Neural progenitor cell (in vitro differentiated cells): ENCODE measurements at places on chromosomes 1 and 21. TPM values are rescaled to one million over a fixed set of nuclear protein-coding genes. Genes with fewer than 3 reads are reported as not detected.

Gene FCN3
- total RNA-seq = not detected in 2 replicates

Gene WDR64
- not detected in 2 replicates for total RNA-seq

DNA sequence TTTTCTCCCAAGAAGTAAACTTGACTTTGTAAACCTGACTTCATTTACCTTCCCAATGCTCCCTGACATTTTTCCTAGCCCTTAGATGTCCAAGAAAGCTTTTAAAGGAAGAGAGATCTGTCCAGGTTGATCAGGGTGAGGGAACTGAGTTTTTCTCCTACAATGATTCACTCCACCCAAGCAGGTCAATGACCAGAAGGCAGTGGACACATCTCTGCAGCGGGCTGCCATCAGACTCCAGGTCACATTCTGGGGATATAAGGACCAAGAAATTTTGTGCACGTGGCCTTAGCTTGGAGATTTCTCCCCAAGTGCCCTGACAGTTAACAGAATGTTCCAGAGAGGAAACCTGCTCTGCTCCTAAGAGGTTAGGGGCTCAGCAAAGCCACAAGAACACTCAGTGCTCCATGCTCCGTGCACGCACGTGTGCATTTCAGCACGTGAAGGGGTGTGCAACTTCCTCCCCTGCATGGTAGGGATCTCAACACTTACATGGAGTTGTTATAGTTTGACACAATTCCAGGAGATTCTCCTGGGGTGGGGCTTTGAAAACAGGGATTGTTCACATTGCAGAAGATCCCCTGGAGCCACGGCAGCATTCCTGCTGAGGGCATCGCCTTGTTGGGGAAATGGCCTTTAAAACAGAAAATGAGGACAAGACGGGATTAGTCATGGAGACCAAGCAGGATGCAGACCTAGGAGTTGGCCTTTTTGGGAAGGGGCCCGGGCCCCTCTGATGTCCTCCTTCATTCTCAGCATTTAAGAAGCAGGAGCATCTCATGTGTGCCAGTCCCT, 9.8 kb downstream of the ABCA4 start:
- no peak for DNase-seq

DNA sequence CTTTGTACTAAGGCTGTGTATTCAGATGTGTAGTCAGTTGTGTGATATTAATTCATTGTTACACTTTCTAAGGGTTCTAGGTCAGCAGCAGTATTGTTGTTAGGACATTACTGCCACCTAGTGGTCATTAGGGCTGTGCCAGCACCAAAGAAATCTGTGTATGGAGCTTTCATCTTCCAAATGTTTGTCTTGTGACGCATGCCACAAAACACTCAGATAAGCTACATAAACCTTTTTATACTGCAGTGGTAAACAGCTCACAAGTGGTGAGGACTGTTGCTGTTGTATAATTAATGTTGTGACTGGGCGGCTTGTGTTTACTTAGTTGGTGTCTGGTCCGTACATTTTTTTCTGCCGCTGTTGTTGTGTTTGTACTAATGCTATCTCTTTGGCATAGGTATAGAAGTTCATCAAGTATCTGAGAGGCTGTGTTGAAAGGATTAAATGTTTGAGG, 51.7 kb downstream of the S1PR1 start:
- peak; percentile 83 for DNase-seq

- no peak for DNase-seq
Observed at GRCh38 chr1:109904105-109904817, 6.4 kb upstream of the CSF1 start.

GRCh38 chr1:74593887-74594866, 79.4 kb downstream of the ERICH3 start:
- DNase-seq = no peak

DNA sequence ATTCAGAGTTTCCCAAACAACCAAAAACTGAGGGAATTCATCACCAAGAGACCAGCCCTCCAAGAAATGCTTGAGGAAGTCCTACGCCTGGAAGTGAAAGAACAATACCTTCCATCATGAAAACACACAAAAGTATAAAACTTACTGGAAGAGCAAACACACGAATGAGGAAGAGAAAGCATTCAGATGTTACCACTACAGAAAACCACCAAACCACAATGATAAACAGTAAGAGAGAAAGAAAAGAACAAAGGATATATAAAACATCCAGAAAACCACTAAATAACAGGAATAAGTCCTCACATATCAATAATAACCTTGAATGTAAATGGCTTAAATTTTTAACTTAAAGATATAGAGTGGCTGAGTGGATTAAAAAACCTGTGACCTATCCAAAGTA, 58.5 kb upstream of the BCL10 start:
- DNase-seq = no peak

- no peak for DNase-seq
Observed at GRCh38 chr1:160813215-160813614, 17.2 kb downstream of the LY9 start.

Gene AIRE
- not detected in 2 replicates for total RNA-seq

Gene S100A1
- 0.74 TPM in 1 of 2 replicates, not detected in the other for total RNA-seq

GRCh38 chr1:157702308-157702825, 1.8 kb upstream of the FCRL3 start:
- DNase-seq = no peak

Gene ST6GALNAC3
- total RNA-seq = 13.4 and 23.6 TPM in 2 replicates

GRCh38 chr1:118254001-118254400, 69.0 kb upstream of the SPAG17 start:
- no peak for DNase-seq

Gene TRIM58
- total RNA-seq = 0.09 and 0.26 TPM in 2 replicates

DNA sequence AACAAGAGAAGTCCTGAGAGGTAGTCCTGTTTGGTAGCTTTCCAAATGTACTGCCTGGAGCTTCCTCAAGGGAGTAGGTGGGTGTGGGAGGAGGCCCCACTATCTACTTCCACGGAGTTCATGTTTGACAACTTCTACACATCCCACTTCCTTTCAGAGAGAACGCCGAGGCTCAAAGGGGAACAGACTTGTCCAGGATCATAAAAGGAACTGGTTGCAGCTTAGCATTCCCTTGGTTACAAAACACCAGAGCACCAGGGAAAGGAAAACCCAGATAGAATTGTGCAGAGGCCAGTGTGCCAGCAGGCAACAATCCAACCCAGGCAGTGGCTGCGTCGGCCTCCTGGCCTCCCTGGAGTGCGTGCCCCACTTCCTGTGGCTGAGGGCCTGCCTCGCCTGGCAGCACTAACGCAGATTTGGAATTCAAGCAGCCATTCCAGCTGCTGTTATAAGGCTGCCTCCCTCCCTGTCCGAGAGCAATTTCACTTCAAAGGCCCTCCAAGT, 4.2 kb upstream of the RAP1GAP start:
- no peak for DNase-seq

DNA sequence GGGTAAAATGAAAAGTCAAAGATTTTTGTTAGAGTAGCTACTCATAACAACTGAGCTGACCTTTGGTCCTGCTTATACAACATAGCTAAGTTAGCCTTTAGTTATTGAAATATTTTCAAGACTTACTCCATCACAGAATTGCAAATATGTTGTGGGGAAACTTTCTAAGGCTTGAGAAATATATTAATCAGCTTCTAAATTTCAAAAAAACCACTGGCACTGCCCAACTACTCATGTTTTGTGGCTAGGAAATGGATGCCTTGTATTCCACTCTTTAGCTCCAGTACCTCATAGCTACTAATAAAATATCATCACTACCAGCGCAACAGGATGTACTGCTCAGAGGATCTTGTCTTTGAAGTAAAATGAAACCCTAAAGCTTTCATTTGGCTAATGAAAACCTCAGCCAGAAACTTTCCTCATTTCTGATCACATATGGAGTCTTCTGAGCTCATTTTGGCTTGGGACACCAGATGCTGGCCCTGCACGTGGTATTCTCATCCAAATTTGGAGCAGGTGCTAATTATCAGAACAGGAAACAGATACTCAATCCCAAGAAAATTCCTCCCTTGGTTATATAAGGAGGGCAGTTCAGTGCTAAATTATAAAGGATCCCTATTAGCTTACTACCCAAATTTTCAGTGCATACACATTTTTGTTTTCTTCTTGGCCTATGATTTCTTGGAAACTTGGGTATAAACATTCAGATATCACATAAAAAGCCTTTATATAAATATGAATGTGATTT, 690.7 kb downstream of the ADGRL2 start:
- DNase-seq = no peak
